ENCODE measurements at places on chromosomes 12 and 14.

GRCh38 chr12:107411792-107412535 is 273.6 kb upstream of the PWP1 start:
- DNase-seq, result no peak

DNA sequence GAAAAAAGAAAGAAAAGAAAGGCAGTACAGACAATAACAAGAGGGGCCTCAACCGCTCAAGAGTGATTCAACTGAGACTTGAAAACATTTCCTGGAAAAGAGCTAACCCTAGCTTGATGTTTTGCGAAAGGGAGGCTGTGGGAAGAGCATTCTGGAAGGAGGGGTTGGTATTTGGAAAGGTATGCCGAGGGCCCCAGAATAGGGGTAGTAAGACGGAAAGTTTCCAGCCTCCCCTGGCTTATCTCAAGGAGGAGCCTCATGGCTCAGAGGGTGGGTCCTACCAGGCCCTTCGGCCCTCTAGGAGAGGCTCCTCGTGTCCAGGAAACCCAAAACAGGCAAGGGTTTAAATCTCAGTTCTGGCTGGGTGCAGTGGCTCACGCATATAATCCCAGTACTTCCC is 8.4 kb downstream of the RNU4-2 start:
- DNase-seq, result no peak

DNA sequence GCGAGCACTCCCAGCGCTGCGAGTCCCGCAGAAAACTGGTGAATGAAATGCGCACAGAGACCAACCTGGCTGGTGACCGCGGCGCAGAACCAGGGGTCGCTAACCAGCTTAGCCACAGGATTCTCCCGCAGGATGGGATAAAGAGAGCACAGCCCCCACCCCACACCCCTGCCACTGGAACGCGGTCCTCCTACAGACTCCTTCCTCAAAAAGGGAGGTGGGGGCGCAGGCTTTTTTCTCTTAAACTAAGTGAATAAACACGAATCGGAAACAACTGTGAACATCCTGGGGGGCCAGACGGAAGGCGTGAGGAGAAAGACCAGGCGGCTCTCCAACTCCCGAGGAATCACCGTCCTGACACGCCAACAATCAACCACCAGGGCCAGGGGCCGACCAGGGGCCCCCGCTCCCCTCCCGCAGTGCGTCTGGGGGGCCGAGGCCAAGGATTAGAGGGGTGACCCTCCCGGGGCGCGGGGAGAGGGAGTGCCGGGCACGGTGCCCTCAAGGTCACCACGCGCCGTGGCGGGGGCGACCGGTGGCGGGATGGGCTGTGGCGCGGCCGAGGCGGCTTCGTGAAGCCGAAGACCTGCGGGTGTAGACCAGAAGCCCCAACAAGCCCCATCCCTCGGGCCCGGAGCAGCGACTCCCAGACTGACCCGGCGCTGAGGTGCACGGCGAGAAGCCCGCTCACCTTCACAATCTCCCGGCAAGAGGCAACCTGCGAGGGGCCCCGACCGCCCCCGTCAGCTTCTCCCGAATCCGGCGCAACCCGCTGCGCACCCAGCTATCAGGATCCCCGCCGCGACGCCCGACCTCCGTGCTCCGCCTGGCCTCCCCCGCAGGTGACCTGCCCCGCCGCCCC is 704 bp downstream of the ATP2B1 start:
- peak; percentile 58 for DNase-seq

- DNase-seq, result peak; percentile 40
Measured at GRCh38 chr12:102958073-102958829, 777 bp downstream of the ASCL1 start.

DNA sequence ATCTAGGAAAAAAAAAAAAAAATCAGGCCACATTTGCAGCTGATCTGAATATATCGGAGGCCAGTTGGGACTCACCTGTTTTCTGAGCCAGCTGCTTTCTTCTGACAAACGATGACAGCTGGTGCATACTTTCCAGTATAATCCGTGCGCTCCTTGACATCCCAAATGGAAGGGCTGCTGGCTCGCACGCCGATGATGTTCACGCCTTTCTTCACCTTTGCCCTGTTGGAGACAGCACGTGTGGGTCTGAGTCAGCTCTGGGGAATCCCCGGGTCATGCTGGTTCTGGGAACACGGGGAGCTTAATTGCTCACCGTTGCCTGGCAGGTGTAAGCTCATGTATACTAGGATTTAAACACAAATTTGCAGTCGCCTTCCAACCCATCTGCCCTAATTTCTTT is 372.8 kb downstream of the TMEM132D start:
- DNase-seq, result no peak

DNA sequence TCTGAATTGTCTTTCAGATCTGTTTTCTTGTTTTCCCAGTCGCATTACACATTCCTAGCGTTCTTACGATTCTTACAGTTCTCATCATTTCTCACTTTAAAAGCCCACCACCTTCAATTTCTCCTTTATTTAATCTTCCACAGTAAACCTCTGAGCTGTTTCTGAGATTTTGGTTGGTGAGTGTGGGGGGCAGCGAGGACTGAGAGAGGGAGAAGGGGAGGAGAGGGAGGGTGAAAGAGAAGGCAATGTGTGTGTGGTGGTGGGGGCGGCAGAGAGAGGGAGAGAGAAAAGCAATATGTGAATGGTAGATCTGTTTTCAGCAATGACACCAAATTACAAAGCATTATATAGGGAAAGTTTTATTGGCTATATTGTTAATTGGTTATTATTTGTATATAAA is 282.6 kb downstream of the SOX5 start:
- DNase-seq, result no peak

DNA sequence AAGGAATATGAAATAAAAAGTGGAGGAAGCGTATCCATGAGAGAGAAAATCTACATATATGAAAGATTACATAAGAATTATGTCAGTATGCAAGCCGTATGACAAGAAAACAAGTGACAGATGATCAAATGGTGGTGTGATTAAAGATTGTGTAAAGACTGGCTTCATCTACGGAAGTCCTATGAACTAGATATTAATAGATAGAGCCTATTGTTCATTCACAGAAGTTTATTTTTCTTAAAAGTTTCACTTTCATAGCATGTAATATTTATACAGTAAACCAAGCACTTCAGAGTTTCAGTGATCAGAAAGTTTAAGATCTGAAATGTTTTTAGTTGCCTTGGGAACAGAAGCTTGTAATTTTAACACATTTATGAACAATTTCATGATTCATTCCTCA is 84.5 kb downstream of the VRK1 start:
- no peak for DNase-seq

DNA sequence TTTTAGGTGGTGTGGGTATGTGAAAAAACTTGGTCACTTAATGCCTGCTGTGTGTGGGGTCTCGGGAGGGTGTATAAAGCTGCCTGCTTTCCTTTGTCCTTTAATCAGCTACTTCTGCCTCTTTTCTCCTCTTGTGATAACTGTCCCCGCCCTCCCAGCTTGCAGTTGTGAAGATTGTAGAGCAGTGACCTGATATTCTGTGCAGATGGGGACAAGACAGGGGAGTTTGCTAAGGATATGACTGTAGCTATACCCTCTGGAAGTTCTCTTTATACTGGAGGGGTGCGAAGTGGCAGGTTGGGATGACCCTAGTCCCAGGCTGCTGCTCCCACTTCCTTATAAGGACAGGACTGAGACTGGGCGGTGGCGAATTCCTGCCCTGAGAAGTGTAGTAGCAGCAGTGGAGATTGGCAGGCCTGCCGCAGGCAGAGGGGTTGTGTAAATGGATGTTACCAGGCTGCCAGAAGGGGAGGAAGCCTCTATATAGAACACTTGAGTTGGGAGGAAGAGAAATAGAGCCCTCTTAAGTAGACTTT is 835 bp downstream of the MYL6 start:
- DNase-seq, result peak; percentile 52

DNA sequence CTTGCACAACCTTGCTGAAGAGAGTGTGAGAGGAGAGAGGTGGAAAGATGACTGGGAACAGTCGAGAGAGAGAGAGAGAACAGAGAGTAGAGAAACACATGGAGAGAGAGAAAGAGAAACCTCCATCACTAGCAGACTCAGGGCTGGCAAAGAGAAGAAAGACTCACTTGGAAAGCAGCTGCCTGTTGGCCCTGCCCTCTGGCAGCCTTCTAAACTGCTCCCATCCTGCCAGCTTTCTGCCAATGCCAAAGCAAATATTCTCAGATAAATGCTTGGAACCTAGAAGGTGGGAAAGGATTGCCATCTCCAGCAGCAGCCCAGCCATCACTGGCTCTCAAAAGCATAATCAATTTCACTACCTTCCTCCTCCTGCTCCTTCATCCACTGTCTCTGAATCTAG is 107.9 kb upstream of the WSCD2 start:
- no peak for DNase-seq

- no peak for DNase-seq
Measured at GRCh38 chr12:24494401-24494800, 454.5 kb downstream of the BCAT1 start.

DNA sequence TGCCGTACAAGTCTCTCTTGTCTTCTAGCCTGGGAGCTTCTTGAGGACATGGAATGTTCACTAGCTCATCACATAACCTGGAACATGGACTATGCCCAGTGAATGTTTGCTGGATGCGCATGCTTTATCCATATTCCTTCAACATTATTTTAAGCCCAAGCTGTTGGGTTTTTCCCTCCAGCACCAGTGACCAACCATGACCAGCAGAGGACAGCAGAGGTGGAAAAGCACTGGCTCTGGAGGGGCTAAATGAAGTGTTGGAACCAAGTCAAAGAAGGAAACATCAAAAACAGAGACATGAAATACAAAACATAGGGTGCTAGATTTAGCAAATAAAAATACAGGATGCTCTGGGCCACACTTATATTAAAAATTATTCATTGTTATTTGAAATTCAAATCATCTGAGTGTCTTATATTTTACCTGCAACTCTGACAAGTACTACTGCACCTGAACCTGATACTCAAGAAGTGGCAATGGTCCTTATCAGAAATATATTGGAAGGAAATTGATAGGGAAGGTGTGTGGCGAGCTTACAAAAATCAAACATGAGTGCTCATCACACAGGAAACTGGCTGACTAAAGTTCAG is 23.1 kb upstream of the HELB start:
- DNase-seq, result peak; percentile 67

DNA sequence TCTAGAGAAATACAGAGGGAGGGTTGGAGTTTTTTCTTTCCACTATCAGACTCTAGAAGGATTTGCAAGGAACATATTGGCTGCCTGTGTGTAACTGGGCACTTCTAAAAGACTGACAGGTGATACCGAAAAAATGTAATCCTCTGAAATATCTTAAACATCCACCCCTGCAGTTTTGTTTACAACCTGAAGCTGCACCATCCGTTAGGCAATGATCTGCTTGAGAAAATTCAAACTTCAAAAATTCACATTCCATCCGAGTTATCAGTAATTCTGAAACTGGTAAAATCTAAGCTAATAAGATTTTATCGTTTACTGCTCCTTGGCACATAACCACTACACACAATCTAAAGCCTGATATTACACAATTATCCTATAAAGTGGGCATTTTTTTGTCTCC is 528.6 kb downstream of the FUT8 start:
- DNase-seq, result no peak

- no peak for DNase-seq
Measured at GRCh38 chr14:106631879-106632278, 1105.5 kb downstream of the TMEM121 start.

DNA sequence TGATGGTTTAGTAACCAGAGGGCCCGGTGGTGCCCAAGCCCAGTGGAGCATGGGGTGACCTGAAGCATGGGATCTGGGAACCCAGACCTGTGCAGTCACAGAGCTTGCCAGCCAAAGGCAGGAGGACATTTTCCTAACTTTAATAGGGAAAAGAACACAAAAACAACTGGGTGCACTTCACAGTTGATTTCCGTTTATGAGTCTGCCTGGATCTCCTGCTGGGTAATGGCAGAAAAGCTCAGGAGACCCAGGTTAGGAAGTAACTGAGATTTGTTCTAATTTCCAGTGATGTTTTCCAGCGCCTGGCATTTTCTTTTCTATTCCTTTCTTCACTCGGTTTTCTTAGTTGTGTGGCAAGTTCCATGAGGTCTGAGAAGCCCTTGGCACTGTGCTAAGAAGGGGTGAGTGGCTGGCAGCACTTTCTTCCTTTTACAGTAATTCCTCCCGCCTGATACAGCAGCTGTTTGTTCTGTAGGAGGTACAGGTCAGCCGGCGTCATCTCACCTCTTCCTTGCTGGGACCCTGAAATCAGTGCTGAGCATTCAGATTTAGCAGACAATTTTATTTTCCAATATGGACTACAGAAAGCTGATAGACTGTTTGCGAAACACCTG is 5.1 kb downstream of the CACNA1C start:
- no peak for DNase-seq

DNA sequence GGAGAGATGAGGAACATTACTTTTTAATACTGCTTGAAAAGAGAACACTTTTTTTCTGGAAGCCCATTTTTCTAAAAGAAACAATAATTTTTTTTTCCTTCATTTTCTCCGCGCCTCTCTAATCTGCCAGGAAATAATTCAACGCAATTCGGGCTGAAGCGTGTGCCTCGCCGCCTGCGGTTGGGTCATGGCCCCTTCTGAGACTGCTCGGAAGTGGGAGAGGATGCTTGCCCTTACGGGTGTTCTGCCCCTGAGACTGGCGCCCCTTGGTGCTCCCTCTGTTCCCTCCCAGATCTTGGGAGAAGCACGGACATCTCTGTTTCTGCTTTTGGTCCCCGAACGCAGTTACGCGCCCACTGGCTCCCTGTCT is 332 bp upstream of the TBC1D30 start:
- DNase-seq, result no peak

- DNase-seq, result no peak
Measured at GRCh38 chr12:58163021-58163420, 221.7 kb downstream of the ATP23 start.

- DNase-seq, result no peak
Measured at GRCh38 chr14:104110491-104111209, 25.1 kb downstream of the ASPG start.

GRCh38 chr12:14774906-14775635 is 28.2 kb downstream of the WBP11 start:
- peak; percentile 45 for DNase-seq

DNA sequence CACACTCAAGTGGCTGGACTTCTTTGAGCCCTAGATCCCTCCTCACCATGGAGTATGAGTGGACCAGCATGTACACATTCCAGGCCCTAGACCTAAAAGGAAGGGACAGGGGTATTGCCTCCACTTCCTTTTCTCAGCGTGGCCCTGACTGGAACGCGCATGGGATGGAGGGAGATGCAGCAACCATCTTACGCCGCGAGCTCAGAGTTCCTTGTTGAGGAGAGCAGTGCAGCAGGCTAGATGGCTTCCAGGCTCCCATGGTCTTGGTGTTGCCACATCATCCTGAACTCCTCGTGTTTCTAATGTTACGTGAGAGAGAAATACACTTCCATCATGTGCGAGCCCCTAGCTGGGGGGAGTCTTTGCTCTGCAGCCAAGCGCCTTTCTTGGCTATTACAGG is 61.8 kb upstream of the DIO3 start:
- DNase-seq, result no peak

GRCh38 chr12:54431911-54432814 is 13.1 kb upstream of the ITGA5 start:
- peak; percentile 58 for DNase-seq

Measured in activated CD8-positive, alpha-beta T cell treated with anti-CD3 and anti-CD28 coated beads, Interleukin-2, amount 10 ng/mL, durations not matched to agents 7 days and 5 days (primary cell).